HS-27A (cell line): ENCODE measurements at places on chromosomes 6 and 20.

GRCh38 chr20:38620441-38620840, 18.8 kb downstream of the ARHGAP40 start:
- DNase-seq, result no peak

DNA sequence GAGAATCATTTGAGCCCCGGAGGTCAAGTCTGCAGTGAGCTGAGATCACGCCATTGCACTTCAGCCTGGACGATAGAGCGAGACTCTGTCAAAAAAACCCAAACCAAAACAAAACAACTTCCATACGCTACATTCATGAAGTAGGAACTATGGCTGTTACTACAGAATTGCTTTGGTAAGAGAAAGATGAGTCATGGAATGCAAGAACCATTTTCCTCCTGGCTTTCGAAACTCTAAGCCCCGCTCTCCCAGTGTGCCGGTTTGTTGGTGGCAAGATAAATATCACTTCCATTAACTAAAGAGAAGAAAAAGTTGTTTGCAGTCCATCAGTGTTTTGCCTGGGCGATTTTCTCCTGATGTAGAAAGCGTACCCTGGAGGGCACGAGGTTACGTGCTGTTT, 61.3 kb downstream of the ZDHHC14 start:
- no peak for DNase-seq

- no peak for DNase-seq
Measured at GRCh38 chr6:16836144-16836981, 75.1 kb upstream of the ATXN1 start.

DNA sequence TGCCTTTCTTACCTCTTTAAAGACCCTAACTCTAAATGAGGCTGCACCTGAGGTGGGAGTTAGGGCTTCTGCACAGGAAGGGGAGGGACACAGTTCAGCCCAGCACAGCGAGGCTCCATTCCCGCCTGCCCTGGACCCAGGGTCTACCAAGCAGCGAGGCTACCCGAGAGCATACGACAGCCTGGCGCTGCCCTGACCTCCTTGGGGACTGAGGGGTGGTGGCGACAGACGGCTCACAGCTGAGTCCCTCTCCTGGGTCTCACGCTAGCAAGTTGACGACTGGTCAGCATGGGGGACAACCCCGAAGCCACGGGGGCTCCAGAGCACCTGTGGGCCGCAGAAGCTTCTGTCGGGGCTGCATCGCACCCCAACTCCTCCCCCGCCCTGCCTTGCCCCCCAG, 24.4 kb downstream of the SLC17A9 start:
- DNase-seq, result no peak
